ENCODE measurements at places on chromosomes 13 and 19.

- peak; percentile 59 for DNase-seq
These were observed 45.6 kb upstream of the MRI1 start for GRCh38 chr19:13718733-13719132.

DNA sequence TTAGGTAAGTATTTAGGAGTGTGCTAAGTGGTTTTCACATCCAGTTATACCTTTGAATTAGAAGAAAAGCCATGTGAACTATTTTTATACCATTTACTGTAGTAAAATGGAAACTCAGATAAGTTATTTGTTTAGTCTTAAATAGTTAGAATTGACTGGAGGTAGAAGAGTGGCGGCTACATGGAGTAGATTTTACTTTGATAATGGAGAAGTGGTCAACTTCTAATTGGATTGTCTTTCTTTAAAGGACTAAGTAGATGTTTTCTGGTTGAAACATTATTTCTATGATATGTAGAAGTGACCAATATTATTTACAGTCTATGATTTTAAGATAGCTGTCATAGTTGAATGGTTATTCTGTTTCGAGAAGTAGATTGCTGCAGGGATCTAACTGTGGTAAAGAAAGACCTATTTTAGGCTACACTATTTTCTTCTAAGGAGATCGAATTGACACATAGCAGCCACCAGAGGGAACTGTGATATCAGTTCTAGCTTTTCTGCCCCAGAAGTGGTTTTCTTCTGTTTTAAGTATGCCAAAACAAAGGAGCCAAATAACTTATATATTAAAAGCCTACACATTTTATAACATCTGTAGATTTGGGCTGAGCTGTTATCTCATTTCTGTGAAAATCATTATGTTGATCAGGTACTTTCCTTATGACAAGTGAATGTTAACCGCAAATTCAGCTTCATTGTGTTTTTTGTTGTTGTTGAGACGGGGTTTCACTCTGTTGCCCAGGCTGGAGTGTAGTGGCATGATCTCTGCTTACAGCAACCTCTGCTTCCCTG, 26.1 kb downstream of the ZMYM2 start:
- no peak for DNase-seq

GRCh38 chr13:111210544-111211469, 95.7 kb downstream of the ARHGEF7 start:
- DNase-seq = peak; percentile 64

DNA sequence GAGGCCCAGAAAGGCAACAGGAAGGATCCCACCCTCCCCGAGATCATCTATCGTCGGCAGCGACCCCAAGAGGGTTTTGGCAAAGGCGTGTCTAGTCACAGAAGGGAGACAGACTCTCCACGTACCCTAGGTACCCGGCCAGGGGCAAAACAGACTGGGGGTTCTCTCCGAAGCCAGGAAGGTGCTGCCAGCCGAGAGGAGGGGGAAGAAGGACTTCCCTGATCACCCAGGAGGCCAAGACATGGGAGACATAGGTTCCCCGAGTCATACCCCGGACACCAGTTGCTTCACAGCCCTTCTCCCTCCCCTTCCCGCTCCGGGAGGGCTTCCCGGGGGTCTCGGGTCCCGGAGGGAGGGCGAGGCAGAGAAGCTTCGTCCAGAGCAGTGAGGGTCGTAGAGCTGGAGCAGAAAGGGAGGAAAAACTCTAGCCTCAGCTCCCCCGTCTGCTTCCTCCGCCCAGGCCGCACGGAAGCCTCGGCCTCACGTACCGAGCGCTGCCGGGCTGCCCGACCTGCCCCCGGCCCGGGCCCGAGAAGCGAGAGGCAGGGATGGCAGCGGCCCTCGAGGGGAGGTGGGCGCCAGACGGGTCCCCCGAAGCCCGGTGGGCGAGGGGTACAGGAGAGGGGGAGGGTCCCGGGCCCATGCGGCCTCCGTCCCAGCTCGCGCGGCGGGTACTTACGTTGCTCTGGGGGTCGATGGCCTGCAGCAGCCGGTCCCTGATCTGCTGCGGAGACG, 644 bp downstream of the MED26 start:
- no peak for DNase-seq

- peak; percentile 78 for DNase-seq
These were observed 11.8 kb upstream of the FBN3 start for GRCh38 chr19:8161135-8161646.

GRCh38 chr19:19860756-19861390, 4.8 kb upstream of the ZNF253 start:
- DNase-seq = peak; percentile 60

DNA sequence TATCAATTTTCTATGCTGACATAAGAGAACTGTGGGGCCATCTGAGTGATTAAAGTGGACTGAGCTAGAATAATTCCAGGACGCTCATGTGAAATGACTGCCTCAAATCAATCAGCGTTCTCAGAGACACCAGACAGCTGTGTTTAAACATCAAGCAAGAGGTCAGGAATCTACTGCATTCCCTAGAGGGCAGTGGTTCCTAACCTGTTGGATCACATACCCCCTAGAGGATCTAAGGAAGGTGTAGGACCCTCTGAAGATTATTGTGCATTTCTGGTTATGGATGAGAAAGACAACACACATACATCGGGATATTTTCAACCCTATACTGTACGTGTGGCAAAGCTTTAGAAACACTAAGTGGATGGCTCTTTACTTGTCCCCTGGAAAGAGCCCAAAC, 51.8 kb upstream of the FREM2 start:
- DNase-seq = no peak

Measured in NCI-H2029 treated with DMSO at 0.1 percent for 48 hours (cell line).